RWPE1 (cell line): ENCODE measurements at places on chromosomes 2 and 18.

- DNase-seq: peak; percentile 85
Observed at GRCh38 chr2:237922641-237923361, 44.0 kb upstream of the UBE2F start.

- DNase-seq: no peak
Observed at GRCh38 chr2:175158894-175159293, 9.1 kb downstream of the ATF2 start.

GRCh38 chr2:237878-238277, 26.0 kb downstream of the SH3YL1 start:
- DNase-seq: no peak

DNA sequence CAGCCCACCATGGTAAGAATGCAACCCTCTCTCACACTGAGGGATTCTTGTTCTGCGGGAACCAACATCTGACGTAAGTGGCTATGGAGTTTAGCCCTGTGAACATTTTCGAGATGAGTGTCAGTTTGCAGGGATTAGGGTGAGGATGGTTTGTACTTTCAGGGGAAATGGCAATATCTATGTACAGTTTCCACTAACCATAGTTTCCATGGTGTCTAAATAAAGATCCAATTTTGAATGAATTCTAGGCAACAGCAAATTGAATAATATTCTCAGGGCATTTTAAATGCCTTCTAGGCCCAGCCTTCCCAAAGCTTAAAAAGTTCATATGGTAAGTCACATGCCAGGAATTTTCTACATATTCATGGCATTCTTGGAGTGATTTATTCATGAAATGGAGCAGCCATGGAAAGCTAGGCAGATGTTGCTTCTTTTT, 105.4 kb upstream of the MMADHC start:
- no peak for DNase-seq

DNA sequence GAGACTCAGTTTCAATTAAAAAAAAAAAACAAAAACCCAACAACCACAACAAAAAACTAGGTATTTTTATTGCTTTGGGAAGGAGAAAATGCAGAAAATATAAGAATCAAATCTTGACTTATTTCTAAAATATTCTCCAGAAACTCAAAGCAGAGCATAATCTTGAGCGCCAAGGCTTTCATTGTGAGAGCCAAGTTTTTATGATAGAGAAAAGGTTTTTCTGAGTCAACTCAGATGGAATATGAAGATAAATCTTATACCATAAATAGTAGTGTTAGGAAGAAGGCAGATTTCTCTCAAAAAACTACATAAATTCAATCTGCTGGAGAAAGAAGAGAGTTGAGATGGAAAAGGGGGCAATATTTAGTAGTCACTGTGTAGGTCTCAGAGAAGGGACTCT, 121.2 kb upstream of the OSR1 start:
- no peak for DNase-seq

- DNase-seq: no peak
Observed at GRCh38 chr18:911486-911885, 6.8 kb downstream of the ADCYAP1 start.

DNA sequence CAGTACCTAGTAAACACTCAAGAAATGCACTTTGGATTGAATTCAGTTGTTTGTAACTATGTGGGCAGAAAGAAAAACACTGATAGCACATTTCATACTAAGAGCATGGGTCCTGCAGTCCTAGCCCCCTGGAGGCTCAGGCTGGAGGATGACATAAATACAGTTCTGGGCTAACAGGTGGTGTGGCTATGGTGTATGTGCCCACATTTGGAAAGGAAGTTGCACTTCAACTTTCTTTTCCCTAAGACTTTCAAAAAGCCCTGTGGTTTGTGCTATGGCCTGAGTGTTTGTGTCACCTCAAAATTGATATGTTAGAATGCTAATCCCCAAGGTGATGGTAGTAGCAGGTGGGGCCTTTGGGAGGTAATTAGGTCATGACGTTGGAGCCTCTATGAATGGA, 218.2 kb downstream of the CDCA7 start:
- DNase-seq: no peak

- DNase-seq: no peak
Observed at GRCh38 chr2:98347298-98348065, 1.2 kb downstream of the CNGA3 start.

DNA sequence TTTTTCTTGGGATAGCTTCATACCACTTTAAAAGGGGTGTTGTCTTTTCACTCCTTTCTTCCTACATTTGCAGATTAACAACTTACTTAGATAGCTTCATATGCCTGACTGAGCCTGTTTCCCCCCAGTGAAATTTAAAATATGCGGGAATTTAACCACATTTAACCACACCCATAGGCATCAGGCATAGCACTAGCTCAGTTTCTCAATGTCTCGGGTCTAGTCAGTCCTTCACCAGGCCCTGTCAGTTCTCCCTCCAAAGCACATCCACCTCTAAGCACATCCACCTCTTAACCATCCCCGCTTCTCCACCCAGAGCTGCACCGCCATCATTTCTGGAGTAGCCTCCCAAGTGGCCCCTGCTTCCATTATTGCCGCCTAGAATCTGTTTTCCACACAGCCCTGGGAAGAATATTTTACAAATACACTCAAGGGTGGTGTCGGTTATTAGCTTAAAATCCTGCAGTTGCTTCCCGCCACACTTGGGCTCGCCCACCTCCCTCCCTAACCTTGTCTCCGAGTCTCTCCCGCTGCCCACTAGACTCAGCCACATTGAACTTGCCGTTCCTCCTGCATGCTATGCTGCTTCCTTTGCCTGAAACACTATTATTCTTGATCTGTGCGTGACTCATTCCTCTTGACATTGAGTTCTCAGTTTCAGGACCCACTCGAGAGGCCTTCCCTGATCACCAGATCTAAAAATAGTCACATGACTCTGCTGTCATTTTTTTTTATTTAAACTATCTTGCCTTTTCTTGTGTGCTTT, 68.3 kb downstream of the SPTBN1 start:
- DNase-seq: peak; percentile 68

DNA sequence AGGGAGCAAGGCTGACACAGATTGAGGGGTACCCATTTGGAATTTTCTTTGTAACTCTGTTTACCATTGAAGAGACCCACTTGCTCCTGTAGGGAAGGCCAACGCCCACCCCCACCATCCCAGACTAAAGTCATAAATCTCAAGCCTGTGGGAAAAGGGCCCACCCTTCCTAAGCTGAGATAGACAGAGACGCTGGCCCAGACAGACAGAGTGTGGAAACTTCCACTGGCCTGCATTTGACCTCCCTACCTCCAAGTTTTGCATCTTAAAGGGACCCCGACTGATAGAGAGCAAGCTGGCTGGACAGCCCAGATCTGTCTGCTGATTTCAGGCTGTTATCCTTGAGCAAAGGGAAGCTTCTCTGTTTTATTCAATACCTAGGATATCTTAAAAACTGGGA, 48.2 kb upstream of the SLC14A2 start:
- no peak for DNase-seq

- DNase-seq: no peak
Observed at GRCh38 chr2:240968731-240969624, 29.4 kb upstream of the SNED1 start.

DNA sequence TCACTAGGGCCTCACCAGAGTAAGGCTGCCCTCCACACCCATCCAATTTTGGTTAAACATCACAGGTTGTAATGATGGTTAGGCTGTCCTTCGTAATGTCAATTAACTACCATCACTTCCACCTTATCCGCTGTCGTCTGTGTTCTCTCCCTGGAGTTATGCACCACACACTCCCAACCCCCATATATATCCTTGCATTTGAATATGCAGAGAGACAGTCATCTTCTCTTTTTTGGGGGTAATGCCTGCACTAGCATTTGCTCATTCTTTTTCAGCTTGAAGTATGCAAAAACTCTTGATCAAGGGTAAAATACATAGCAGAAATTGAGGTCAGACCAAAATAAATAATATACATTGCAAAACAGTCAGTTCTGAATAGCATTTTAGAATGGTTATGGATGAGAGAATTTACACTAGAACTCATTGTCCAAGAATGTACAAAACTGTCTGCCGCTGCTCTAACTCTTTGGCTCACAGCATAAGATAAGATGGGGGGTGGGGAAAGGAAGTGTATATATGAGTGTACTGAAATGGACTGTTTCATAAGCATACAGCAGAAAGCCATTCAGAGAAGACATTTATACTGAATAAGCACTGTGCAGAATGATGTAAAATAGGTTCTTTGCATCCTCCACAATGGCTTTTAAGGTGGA, 397.8 kb upstream of the CHST9 start:
- DNase-seq: no peak

- peak; percentile 48 for DNase-seq
Observed at GRCh38 chr2:42138163-42139015, 30.8 kb upstream of the EML4 start.

DNA sequence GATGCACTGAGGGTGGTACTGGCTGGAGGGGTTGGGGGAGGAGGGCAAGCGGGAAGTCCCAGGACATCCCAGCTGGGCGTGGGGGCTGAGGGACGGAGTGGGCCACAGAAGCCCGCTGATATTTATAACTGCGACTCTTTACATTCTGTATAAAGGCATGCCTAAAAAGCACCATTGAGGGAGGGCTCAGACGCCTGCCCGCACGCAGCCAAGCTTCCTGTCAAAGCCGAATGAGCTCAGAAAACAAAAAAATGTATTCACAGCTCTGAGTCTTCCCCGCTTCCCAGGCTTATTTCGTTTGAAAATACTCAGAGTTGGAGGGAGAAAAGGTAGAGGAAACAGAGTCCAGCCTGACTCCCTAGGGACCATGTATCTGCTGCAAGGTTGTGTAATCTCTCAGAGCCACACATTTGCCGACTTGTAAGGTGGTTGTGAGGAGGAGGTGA, 170.1 kb upstream of the HAAO start:
- no peak for DNase-seq

- DNase-seq: no peak
Observed at GRCh38 chr2:131394147-131394931, 30.4 kb upstream of the RAB6D start.

DNA sequence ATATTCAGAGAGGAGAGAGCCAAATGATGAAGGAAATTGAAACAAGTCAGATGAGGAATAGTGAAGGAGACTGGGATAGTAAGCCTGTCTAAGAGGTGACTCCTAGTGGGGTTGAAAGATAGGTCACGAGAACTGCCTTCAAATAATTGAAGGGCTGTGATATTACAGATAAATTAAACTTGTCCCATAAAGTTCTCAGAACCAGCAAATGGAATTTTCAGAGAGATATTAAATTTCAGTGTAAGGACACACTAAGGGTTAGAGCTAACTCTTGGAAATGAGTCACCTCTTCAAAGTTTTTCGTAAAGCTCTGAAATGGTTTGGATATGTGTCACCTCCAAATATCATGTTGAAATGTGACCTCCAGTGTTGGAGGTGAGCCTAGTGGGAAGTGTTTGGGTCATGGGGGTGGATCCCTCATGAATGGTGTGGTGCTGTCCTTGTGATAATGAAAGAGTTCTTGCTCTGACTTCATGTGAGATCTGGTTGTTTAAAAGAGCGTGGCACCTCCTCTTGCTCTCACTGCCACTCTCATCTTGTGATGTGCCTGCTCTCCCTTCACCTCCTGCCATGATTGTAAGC, 87.3 kb downstream of the BABAM2 start:
- peak; percentile 36 for DNase-seq

DNA sequence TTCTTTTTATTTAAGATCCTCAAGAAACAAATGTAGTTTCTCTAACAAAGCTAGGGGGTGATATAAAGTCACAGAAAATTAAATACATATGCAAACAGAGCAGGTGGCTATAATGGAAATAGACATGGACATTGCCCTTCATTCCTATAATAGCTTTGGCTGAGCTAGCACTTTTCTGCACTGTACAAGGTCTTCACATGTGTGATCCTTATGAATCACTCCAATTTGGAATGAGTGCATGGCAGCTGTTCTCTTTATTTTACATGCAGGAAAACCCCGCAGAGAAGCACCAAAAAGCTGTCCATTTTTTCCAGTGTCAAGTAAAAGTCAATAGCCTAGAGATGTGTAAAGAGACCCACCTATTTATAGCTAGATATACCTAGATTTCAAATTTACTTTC, 747.4 kb upstream of the SLC8A1 start:
- no peak for DNase-seq

GRCh38 chr2:191436368-191437055, 191.3 kb downstream of the MYO1B start:
- no peak for DNase-seq

GRCh38 chr2:36355890-36356297, 316 bp downstream of the CRIM1 start:
- no peak for DNase-seq

DNA sequence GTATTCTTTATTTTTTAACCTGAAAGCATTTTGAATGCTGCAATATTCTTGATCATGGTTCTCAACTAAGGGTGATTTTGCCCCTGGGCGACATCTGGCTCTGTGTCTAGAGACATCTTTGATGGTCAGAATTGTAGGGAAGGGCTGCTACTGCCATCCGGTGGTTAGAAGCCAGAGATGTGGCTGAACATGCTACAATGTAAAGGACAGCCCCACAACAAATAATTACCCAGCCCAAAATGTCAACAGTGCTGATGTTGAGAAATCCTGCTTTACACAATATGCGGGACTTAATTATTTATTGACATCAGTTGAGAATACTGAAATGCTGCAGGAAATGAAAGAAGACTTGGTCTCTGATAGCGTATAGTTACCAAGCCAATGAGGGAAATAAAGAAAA, 37.5 kb upstream of the SERPINB2 start:
- peak; percentile 38 for DNase-seq

DNA sequence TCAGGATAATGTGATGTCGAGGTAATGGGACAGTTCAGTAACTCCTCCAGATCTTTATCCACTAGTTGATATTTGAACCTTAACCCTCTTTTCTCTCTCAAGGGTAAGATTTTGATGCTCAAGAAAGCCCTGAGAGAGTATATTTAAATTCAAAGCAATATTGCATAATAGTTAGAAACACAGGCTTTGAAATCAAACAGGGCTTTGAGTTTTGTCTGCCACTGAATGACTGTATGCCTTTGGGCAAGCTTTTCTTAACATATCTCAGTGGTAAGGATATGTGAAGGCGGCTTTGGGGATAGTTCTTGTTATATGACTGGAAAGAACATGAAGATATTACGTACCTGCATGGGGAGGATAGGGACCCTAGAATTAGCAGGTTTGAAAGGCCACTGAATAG, 11.1 kb downstream of the ITPRID2 start:
- no peak for DNase-seq

GRCh38 chr2:1514391-1515072, 101.3 kb downstream of the TPO start:
- no peak for DNase-seq

DNA sequence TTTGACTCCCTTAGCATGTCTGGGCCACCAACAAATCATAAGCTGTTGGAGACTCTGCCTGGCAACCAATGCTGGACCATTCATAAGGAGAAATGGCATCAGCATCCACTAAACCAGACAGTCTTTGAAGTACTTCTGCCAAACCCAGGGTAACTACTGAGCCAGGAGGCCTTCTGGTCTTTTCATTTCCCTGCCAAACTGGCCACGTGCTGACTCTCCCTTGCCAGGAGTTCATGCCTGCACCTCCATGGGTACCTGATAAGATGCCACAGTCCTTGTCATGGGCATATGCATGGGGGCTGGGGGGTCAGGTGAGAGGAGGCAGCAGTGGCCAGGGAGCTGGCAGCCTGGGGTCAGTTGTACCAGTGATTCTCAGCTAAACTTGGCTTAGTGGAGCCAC, 34.2 kb upstream of the DAPL1 start:
- no peak for DNase-seq

- DNase-seq: no peak
Observed at GRCh38 chr2:150126839-150127238, 360.6 kb downstream of the RND3 start.
